ENCODE measurements at places on chromosomes 2 and 18. TPM values are rescaled to one million over a fixed set of nuclear protein-coding genes. Genes with fewer than 3 reads are reported as not detected.

DNA sequence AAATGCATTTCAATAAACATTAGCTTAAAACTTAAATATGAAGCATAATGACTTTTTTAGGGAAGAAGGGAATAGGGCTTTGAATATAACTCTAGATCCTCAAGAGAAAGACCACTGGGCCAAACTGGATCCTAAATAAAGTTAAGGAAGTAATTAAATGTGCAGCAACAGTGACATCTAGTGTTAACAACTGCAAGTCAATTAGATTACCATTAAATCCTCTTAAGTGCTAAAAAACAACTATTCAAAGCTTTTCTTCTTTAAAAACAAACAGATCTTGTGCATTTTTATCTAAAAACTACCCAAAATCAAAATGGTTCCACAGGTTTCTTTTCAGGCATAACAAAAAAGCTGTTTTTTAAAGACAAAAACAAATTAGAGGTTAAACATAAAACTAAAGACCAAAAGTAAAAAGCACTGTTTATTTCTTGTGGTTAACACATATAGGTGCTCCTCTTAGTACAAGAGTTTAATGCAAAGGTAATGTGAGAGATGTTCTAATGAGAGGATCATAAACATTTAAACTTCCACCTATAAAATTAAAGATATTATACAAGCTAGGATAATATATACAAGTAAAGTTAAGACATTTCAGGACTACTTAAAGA, 111.4 kb downstream of the THADA start:
- DNase-seq, result no peak

DNA sequence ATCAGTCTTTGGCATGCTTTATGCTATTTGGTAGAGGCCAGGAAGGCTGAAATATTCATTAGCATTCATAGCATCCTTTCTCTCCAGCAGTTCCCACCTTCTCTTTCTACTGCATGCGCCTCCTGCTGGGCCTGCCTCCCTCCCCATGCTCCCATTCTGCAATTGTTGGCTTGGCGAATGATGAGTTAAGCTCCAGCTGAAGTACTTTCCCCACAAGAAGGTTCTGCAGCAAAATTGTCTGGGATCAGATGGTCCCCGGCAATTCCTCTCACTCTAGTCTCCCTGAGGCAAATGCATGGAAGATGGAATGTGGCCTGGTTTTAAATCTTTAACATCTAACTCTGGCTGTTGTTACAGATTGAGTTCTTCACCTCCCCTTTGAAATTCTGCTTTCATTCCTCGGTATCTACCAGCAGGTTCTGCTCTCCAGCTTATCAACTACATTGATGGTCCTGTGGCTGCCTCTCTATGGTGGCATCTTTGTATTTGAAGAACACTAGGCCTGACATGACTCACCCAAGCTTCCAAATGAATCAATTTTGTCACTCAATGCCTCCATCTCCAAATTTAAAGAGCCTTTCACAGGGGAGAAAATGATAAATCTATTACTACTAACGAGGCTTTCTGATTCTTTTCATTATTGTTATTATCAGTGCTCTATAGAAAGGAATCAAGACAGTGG, 55.9 kb downstream of the KCTD18 start:
- no peak for DNase-seq

- no peak for DNase-seq
These were observed 4.4 kb downstream of the TGFA start for GRCh38 chr2:70549064-70549710.

DNA sequence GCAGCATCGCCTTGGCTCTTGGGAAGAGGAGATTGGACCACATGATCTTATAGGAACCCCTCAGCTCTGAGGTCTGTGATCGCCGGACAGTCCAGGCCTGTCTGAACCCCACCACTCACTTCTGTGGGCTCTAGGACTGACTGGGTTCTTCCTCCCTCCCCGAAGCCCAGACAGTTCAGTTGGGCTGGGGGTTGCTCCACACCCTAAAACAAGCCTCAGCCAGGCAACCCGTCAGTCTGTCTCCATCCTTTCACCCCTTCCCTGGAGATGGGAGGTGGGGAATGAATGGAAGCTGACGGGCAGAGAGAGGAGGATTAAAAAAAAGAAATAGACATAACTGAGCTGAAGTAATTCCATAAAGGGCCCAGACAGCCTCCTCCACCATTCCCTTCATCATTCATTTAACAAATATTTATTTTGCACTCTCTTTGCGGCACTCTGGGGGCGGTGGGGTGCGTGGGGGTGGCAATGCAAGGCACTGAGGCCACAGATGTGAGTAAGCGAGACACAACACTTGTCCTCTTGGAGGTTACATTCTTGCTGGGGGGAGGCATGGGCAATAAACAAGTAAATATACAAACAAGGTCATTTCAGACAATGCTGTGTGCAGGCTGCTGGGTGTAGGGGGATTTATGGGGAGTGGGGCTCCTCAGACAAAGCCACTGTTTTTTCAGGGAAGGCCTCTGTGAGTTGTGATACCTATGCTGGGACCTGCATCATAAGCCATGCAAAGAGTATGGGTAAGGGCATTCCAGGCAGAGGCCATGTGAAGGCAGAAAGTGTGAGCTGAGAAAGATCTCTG, 12.9 kb downstream of the WNT10A start:
- DNase-seq, result no peak

DNA sequence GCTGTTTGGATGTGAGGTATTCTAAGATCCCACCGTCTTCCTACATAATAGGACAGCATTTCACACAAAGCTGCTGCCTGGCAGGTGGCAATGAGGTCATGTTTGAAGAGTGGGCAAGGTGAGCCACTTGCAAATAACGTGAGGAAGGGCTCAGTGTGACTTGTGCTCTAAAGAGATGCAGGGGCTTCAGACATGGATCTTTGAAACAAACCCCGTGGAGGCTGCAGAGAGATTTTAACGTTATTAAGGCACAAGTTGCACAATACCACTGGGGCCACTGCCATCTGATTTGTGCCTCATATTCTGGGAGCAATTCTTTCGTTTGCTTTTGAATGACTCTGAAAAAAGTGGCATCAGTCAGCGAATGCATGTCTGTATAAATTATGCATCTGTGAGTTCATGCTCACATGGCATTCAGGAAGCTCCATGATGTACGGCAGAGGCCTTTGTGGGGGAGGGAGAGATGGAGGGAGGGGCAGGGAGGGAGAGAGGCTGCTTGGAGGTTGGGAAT, 362.0 kb downstream of the SOX11 start:
- no peak for DNase-seq

DNA sequence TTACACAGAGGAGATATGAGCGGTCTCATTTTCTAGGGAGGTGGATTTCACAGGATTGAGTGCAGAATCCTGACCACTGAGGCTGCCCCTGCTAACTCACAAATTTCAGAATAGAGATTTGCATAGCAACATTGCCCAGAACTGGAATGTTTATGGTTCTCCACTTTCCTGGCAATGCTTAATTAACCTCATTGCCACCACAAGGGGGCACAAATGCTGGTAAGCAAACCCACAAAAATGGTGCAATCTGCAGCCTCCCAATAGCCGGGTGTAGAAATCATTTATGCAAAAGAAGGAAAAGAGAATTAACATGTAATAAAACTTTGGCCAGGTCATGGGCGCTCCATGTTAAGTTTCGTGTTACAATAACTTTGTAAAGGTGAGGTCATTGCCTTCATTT, 112.4 kb downstream of the CYRIA start:
- no peak for DNase-seq

GRCh38 chr18:3183103-3183717, 36.6 kb downstream of the MYOM1 start:
- DNase-seq, result no peak

GRCh38 chr2:190584980-190585661, 50.6 kb upstream of the NEMP2 start:
- no peak for DNase-seq

DNA sequence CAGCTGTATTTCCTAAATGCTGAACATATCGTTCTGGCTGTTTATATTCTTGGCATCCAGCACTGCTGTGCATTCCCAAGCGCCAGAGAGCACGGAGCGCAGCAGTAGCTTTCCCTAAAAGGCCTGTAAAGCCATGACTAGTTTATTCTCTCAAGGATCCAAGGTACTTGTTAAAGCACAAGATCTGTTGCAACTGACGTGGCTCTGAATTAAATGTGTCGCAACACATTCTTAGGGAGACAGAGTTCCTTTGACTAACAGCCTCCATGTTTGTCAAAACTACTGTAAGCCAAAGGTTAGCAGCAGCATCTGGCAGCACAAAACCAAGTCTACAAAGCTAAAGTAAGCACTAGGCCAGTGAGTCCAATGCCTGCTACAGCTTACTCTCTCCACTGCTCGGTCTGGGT, 188.6 kb upstream of the FN1 start:
- no peak for DNase-seq

- DNase-seq, result no peak
These were observed 4.0 kb downstream of the GKN2 start for GRCh38 chr2:68948710-68949109.

DNA sequence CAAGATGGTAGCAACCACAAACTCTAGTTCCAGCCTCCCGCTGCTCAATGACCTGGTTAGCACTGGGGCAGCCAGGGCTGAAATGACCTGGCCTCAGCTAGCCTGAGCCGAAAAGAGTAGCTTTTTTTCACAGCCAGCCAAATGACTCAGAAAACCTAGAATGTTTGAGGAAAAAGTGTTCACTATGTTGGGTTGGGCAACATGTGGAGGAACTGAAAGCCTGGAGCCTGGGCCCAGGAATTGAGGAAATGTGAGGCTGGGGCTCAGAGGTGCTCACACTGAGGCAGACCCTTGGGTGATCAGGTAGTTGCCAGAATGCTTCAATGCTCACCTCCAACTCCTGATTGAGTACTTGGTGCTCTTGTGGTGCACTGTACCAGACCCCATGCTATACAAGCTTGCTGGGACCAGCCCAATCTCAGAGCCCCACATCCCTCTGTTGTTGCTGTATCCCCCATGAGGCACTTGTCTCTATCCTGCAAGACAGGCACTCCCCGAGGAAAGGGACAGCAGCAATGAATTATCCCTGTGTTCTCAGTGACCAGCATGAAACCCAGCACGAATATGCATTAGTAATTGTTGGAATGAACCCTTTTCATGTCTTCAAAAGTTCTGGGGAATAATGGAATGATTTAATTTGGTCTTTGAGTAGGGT, 116.2 kb downstream of the USP34 start:
- no peak for DNase-seq

DNA sequence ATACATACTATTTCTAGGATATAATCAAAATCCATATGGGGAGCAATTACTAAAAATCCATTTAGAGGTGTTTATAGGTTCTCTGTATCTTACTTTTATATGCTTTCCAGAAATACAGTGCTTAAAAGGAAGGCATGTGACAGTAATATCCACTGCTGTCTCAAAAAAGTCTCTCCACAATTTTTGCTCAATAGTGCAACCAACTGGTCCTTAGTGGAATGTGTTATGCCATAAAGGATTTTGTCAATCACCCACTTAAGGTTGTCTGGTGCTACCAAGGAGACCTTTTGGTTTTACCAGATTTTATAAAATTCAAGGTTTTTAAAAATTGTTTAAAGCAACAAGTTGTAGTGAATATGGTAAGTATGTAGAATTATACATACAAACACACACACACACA, 328.5 kb upstream of the DSEL start:
- no peak for DNase-seq

GRCh38 chr2:152782171-152782570, 63.8 kb downstream of the ARL6IP6 start:
- DNase-seq, result no peak

GRCh38 chr18:79367989-79368388, 27.7 kb upstream of the NFATC1 start:
- no peak for DNase-seq

GRCh38 chr18:49041435-49042245, 90.9 kb upstream of the SMAD7 start:
- DNase-seq, result no peak

DNA sequence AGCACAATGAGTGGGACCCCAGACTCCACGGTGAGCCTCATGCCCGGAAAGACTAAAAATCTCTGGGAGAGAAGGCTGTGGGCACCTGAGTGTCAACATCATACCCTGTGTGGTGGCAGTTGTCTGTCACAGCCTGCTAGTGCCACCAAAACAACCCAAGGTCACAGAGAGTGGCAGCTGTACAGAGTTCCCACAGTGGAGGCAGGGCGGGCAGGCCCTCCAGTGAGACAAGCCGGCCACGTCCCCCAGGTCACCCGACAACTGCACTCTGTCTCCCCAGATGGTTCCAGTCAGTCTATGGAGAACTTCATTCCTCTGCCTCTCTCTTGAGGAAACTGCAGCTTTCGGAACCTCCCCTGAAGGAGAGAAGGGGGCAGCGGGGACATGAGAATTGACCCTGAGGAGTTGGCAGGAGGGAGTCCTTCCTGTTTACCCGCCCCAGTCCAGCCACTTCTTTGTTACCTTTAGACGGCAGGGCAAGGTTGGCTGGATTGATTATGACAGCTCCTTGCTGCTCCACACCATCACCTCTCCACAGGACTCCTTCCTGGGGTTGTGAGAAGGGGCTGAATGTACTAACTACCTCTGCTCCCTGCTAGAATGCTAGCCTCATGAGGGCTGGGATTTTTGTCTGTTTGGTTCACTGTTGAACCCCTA, 11.3 kb upstream of the FIGLA start:
- no peak for DNase-seq

DNA sequence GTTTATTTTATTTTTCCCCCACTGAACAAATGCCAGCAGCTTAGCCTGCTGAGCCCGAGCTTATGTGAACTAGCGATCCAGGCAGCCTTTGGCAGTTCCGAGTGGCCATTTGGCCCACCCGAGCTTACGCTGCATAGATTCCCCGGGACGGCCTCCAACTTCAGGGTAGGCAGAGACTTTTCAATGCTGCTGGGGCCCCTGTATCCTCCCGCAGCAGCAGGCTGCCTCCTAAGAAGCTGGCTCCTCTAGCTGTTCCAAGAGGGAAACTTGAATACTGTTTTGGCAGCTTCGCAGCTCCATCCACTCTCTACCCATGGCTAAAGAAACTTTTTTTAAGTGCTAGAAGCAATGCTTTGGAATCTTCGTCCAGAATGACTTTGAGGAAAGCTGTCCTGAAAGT, 295.2 kb downstream of the SS18 start:
- DNase-seq, result no peak

DNA sequence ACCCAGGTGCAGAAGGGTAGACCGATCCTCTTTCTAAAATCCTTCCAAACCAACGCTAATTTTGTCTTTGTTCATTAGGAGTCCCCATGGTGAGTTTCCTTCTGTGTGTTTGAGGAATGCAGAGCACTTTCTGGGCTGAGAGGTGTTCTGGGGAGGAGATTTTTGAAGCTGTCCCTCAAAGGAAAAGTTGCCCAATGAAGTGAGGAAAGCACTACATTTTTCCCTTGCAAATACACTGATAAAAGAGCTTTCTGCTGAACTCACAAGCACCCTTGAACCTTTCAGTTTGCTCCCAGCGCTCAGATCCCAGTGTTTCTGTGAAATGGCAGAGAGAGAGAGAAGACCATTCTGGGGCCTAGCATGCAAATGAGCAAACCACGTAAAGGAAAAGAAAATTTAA, 299.6 kb upstream of the FANCL start:
- DNase-seq, result no peak

GRCh38 chr2:99748344-99748743, 258.5 kb upstream of the REV1 start:
- DNase-seq, result no peak

Gene RND3
- 67.0 TPM for total RNA-seq

Gene POTEI
- 0.26 TPM for total RNA-seq

Gene KCNG2
- total RNA-seq, result 1.1 TPM

Gene SLC5A7
- total RNA-seq, result not detected

Gene ZBTB7C
- total RNA-seq, result 22.4 TPM

Gene MARCHF4
- not detected for total RNA-seq

Gene IL36RN
- total RNA-seq, result not detected

Gene TM4SF20
- not detected for total RNA-seq

Gene HOXD9
- total RNA-seq, result 1.8 TPM

Gene C2orf80
- total RNA-seq, result not detected

Gene TMEFF2
- 0.12 TPM for total RNA-seq

Gene TNFAIP6
- 3.6 TPM for total RNA-seq

Measured in aorta (tissue), 5 donors.